GM12878 (cell line): ENCODE measurements at places on chromosomes 7 and 10.

GRCh38 chr10:28644647-28645046, 32.7 kb upstream of the BAMBI start:
- no peak for DNase-seq

- DNase-seq, result no peak
Measured at GRCh38 chr7:15158141-15158810, 255.7 kb upstream of the DGKB start.

GRCh38 chr10:131186547-131187253, 124.8 kb downstream of the TCERG1L start:
- DNase-seq, result no peak

DNA sequence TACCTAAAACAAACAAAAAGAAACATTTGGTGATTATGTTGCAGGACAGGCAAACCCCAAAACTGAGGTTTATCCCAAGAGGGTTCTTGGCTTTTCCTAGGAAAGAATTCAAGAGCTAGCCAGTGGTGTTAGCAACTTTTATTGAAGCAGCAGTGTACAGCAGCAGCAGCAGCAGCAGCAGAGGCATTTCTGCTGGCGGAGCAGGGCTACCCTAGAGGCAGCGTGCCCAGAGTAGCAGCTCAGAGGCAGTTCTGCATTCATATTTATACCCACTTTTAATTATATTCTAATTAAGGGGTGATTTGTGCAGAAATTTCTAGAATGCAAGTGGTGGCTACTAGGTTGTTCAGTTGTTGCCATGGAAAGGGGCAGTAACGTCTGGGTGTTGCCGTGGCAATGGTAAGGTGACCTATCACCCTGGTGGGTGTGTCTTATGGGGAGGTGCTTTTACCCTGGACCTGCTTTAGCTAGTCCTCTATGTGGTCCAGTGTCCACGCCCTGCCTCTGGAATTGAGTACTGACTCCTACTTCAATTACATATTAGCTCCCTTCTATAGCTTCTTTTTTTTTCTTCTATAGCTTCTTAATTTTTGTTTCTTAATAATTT, 53.9 kb downstream of the VCL start:
- DNase-seq, result no peak

DNA sequence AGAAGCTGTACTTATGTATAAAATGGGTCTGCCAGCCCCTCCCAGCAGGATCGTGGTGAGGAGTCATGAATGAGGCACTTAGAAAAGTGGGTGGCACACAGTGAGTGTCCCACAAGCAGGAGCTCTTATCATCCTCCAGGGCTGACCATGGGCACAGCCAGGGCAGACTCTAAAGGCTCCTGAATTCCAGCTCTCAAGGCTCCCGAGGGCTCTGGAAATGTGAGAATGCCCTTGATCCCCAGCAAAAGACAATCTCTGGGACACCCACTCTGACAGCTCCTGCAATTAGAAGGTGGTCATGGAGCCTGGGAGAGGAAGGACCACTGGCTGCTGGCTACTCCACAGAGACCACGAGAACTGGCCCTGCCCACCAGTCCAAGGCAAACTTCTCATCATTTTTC, 1.6 kb downstream of the VSTM4 start:
- DNase-seq, result no peak

- no peak for DNase-seq
Measured at GRCh38 chr10:4698075-4698474, 127.9 kb upstream of the AKR1E2 start.

DNA sequence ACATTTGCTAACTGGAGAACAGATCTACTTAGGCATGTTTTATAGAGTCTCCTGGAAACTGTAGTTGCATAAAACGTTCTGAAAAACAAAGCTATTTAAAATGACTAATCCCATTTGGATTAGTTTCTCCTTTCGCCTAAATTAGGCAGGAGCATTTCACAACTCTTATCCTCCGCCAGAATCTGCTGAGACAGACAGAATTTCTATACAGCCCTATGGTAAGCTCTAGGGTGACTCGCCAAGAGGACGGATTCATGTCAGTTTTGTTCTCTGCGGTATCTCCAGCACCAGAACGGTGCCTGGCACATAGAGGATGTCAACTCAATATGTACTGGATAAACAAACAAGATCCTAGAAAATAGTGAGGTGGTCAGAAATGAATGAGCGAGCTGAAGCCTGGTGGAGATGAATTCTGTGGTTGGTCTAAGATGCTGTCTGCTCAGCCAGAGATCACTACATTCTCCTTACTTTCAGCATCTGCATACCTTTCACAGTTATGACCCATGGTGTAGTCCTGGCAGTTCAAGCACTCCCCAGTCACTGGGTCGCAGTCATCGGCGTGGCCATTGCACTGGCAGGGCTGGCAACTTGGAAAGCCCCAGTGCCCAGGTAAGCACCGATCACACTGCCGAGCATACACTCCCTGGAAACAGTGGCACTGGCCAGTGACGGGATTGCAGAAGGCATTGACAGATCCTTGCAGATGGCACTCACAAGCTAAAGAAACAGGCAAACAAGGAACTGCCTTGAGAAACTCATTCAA, 44.0 kb downstream of the LAMB1 start:
- DNase-seq, result no peak

- no peak for DNase-seq
Measured at GRCh38 chr7:44782460-44782859, 14.0 kb upstream of the PPIA start.

DNA sequence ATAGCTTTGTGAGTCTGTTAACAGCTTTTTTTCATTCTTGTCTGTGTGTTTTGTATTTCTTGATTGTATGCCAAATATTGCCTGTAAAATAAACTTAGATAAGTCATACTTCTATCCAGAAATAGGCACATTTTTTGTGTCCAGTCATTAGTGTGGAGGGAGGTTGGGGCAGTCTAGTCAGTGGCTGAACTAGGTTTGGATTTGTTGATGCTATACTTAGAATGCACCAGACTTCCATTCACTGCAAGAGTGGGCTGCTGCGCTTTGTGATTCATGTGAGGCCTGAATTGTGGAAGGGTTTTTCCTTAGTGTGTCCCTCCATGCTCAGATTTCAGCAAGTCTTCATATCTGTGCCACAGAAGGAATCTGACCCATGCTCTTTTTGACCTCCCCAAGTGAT, 50.0 kb downstream of the TRUB1 start:
- DNase-seq, result no peak

- DNase-seq, result no peak
Measured at GRCh38 chr10:27736396-27736795, 9.2 kb downstream of the MKX start.

- DNase-seq, result no peak
Measured at GRCh38 chr7:4962872-4963775, 4.1 kb upstream of the MMD2 start.

DNA sequence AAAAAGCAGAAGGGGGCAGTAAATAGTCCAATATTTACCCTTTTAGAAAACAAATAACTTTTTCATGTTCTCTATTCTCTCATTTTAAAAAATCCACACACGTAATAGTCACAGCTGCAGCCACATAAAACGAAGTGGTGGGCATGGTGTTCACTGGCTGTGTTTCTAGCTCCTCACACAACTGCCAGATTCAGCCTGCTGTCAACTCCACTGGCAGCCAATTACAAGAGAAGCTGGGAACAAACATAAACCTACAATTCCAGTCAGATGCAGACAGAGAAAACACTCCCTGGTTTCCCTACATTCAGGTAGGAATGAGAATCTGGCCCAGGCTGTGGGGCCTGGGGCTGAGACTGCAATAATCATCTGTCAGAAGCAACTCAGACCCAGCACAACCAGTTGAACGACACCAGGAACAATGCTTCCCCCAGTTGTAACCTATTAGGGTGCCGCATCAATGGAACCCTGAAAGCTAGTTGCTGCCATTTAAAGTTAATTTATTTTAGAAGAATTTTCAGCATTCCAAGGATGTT, 29.1 kb downstream of the ERCC6 start:
- DNase-seq, result no peak

GRCh38 chr10:78913219-78914059, 155.3 kb upstream of the ZMIZ1 start:
- DNase-seq, result no peak
